ENCODE measurements at places on chromosomes 16 and 17.
A peak's percentile ranks its signal among the peaks of the same experiment; 100 is the strongest.

GRCh38 chr17:79607940-79608623 is 2.8 kb downstream of the RBFOX3 start:
- DNase-seq = no peak

DNA sequence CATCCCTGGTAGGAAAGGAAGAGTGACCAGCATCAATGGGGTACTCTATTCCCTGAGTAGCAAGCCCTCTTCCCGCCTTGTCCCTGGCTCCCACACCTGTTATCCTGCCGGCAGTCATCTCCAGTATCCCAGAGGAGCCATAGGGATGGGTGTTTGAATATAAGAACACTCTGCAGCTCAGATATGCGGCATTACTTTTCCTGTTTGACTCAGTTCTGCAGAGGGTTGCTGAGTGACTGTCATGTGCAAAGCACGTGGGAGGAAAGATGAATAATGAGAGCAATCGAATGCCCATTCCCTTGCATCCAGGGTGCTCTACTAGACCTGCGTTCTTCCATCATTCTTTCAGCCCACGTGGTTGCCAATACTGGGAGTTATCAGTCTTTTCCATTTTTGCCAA is 115.1 kb downstream of the PRKCB start:
- peak; percentile 30 for DNase-seq

DNA sequence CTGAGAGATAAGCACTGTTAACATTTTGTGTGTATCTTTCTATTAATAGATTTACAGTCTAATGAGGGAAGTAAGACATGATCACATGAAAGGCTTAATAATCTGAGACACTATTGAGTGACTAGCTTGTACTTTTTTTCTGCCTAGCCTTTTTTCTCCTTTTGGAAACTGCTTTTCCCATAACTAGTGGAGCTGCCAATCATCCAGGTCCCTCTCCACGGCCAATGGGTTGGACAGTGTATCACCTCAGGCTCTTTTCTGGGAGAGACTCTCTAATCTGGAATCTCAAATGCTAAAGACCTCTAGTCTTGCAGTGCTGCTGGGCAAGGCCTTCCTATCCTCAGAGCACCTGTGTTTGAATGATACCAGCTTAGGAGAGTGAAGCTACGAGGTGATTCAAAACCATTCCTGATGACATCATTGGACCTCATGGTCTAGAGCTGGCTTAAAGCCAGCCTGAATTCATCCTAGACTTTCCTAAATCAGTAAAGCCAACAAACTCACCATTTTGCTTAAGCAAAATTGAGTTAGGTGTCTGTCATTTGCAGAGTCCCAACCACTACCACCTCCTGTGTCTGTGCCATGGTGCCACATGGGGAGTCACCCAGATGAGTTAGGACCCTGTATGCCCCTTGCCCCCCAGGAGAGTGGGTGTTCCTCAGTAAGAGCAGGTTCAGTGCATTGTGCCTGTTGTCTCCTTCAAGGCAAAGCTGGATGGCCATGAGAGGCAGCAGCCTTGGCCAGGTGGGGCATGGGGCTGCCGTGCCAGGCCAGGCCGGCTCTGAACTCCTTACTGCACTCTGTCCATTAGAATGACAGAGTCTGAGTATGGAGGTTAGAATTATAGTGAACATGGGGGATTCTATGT is 62.9 kb downstream of the SPECC1 start:
- DNase-seq = no peak

GRCh38 chr16:8320131-8320530 is 270.2 kb downstream of the TMEM114 start:
- DNase-seq = no peak

DNA sequence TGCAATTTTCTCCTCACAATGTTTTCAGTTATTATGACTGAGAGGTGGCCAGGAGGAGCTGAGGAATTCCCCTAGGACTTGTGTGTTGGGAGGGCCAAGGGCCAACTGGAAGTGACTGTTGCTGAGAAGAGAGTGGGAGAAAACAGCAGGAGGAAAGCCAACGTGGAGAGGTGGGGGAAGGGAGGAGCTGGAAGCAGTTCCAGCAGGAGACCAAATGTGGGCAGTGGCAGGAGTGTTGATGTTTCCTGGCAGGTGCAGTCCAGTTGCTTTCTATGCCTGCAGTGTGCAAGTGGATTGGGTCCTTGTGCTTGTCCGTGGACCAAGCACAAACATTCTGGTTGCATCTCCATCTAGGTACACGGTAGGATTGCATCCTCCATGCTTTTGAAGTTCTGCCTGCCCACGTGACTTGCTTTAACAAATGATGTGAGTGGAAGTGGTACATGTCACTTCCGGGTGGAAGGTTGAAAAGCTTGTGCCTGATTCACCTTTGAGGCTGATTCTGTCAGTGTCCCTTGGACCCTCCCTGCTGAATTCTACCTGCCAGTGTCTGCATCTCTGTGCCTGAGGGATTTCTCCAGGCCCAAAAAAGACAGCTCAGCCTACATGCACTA is 54.7 kb upstream of the CRHR1 start:
- DNase-seq = no peak

DNA sequence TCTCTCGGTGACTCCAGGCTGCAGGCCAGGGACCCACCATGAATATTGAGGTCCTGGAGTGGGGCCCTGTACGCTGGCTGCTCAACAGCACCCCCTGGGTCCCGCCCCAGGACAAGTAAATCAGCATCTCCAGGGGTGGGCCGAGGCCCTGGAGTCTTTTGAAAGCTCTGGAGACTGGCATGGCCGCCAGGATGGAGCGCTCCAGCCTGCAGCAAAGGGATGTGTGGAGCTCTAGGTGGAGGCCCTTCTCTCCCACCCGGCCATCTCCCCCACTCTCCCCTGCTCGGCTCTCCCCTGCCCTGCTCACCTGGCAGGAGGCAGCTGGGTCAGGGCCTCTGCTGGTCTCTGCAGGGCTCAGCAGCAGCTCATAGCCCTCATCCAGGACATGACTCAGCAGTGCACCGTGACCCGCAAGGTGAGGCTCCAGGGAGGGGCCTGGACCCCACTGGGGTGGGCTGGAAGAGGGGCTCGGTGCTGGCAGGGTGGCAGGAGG is 16.6 kb downstream of the SGSH start:
- DNase-seq = no peak

DNA sequence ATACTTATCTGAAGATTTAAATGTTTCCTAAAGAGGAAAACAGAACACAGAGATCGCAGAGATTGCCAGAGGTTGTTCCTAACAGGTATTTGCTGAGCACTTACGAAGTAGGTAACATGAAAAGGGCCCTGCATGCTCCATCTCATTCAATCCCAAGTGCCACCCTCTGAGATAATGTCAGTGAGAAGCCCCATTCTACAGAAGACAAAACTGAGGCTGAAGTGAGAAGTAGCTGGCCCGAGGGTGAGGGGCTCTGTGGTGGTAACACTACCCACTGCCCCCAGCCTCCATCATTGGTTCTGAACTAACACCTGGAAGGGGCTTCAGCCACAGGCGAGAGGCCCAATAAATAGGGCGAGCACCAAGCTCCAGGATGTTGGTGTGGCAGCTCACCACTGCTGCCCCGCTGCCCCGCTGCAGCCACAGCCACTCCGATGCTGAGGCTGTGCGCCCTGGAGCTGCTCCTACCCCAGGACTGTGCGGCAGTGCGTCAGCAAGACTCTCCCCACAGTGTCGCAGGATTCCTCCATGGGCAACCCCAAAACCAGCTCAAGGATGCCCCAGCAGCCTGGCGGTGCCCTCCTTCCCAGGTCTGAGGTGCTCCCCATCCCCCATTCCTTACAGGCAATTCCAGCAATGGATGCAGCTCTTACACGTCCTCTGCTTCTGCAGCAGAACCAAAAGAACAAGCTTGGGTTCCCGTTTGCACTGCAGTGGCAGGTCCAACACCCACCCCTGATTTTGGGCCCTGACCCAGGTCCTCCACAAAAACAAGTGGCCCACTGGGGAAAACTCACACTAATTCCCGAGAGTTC is 10.3 kb downstream of the FLCN start:
- no peak for DNase-seq

DNA sequence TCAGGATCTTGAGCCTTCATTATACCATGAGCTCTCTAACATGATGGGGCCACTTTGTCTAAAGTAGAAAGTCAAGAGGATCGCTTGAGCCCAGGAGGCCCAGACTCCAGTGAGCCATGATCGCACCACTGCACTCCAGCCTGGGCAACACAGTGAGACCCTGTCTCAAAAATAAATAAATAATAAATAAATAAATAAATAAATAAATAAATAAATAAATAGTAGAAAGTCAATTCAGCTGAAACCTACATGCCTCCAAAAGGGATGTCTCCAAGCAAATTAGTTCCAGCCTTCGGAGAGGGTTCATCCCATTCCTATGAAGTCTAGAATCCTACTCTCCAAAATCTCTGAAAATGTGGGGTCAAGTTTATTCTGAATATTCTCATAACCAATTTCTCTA is 26.0 kb downstream of the C17orf67 start:
- no peak for DNase-seq

GRCh38 chr17:38417210-38417951 is 10.9 kb upstream of the ARHGAP23 start:
- DNase-seq = peak; percentile 39

GRCh38 chr17:78954684-78955083 is 25.0 kb downstream of the LGALS3BP start:
- DNase-seq = no peak

GRCh38 chr16:83343935-83344366 is 463.8 kb upstream of the HSBP1 start:
- no peak for DNase-seq

DNA sequence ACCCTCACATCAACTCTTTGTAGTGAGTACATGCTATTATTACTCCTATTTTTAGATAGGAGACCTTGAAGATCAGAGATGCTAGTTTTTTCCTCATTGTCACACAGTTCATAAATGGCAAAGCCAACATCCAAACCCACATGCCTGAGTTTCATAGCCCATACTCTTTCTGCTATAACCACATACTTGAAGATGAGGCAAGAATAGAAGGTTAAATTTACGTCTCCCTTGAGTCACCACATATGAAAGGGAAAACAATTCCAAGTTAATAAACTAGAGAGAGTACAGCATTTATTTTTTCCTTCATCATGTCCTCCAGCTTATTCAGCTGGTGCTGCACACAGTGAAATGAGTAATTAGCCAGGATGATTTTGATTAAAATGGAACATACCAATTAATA is 23.7 kb downstream of the NUDT7 start:
- DNase-seq = no peak

DNA sequence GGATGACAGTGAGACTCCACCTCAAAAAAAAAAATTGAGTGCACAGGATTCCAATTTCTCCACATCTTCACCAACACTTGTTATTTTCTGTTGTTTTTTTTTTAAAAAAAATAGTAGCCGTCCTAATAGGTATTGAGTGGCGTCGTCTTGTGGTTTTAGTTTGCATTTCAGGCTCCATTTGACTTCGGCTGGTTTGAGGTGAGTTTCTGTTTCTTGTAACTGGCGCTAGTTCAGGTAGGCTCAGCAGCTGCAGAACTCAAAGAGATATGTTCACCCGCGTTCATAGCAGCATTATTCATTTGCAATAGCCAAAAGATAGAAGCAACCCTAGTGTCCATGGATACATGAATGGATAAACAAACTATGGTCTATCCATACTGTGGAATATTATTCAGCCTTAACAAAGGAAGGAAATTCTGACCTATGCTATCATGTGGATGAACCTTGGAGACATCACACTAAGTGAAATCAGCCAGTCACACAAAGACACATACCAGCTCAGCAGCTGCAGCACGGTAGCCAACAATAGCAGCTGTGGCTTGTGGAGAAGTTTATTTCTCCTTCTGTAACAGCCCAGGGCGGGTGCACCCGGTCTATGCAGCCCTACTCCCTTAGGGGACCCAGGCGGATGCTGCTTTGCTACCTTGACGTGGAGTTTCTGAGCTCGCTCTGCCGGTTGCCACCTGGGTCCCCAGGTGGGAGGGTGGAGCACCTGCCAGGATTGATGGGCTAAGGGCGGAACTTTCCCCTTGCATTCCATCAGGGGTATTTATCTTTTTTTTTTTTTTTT is 44.9 kb downstream of the TMEM235 start:
- DNase-seq = no peak

- no peak for DNase-seq
Observed at GRCh38 chr16:24896439-24896838, 50.7 kb downstream of the SLC5A11 start.

- no peak for DNase-seq
Observed at GRCh38 chr17:72173499-72174116, 52.8 kb downstream of the SOX9 start.

DNA sequence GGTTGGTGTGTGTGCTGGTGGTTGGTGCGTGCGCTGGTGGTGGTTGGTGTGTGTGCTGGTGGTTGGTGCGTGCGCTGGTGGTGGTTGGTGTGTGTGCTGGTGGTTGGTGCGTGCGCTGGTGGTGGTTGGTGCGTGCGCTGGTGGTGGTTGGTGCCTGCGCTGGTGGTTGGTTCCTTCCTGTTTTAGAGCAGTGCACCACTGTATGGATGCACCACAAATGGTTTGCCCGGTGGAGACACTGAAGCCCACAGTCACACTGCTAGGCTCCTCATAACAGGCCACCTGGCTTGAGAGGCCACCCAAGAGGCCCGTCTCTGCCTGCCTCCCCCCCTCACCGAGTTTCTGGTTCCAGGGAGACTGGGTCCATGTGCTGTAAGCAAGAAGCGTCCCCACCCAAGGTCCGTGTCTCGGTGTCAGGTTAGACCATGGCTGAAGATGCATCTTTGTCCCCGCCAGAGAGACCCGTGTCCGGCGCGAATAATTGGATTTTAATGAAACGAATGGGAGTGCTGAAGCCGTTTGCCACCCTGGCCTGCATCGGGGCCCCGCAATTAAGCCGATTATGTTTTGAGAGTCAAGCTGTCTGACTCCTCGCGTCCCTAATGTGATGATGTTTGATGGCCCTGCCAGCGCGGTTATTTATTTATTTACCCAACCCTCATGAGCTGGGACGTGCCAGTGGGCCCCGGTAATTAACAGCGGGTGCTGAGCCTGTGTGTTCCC is 161.3 kb upstream of the GSE1 start:
- DNase-seq = no peak

GRCh38 chr16:3769942-3770341 is 52.6 kb upstream of the TRAP1 start:
- DNase-seq = no peak

- DNase-seq = no peak
Observed at GRCh38 chr17:332558-333322, 19.9 kb downstream of the RPH3AL start.

- DNase-seq = no peak
Observed at GRCh38 chr17:44769230-44769629, 10.4 kb downstream of the ADAM11 start.

- DNase-seq = no peak
Observed at GRCh38 chr17:81067391-81067811, 32.5 kb downstream of the BAIAP2 start.

- peak; percentile 71 for DNase-seq
Observed at GRCh38 chr17:76240461-76241203, at the start of gene RNF157. TSS of gene RNF157 (minus strand) at chr17:76240493. CDS start at chr17:76240240, 253 bp downstream.

All from head of caudate nucleus (tissue), 42 donors.